Large intestine (tissue), 12 donors: ENCODE measurements at places on chromosomes 13 and 19.

DNA sequence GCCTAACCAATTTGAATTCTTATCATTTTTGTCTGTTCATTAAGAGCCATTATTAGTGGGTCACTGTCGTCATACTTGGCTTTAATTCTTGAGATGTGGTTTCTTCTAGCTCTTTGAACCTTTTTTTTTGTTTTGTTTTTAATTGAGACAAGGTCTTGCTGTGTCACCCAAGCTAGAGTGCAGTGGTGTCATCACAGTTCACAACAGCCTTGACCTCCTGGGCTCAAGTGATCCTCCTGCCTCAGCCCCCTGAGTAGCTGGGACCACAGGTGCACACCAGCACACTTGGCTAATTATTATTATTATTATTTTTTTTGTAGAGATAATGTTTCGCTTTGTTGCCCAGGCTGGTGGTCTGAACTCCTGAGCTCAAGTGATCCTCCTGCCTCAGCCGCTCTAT is 25.8 kb upstream of the LDLR start:
- DNase-seq: no peak

DNA sequence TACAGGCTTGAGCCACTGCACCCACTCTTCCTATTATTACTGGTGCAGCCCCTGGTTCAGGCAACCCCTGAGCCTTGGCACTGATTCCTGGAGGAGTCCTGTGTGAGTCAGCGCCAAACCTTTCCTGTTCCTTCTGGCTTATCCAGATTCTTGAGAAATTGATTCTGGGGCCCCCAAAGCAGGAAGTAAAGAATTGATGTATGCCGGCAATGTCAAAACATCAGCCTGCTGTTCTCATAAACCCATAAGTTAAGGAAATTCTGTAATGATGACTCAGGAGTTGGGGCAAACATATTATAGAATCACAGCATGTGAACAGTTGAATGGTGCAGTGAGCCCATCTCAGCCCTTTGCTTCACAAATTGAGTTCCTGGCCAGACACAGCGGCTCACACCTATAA is 1.4 kb upstream of the OR7G3 start:
- DNase-seq: no peak

GRCh38 chr13:110322828-110323171 is 15.7 kb downstream of the COL4A2 start:
- no peak for DNase-seq

DNA sequence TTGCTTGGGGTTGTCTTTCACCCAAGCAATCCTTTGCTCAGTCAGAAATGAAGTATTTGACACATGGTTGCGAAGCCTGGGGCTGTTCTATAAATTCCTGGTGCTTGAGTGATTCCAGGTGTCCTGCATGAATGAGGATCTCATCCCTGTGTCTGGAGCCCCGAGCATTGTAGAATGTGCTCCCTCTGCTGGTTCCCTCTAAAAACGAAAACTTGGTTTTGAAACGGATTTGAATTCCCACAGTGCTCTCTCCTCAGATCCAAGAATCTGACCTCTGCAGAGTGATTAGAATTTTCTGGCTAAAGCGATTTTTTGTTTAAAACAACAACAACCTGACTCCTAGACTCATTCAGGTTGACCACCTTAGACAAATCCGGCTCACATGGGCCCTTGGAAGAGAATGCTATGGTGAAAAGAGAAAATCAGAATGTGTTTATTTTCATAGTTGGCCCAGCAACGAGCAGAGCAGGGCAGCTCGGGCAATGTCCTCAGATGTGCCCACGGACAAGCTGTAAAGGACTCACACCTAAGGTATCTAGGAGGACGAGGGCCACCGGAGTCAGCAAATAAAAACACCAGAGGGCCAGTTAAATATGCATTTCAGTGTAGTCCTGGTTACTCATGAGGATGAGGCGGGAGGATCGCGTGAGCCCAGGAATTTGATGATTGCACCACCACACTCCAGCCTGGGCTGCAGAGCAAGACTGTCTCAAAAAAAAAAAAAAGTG is 8.7 kb upstream of the ATP12A start:
- peak; percentile 67 for DNase-seq
